CD4-positive, alpha-beta T cell treated with Interleukin-21 for 1 hour (primary cell): ENCODE measurements at places on chromosomes 4 and X.
A peak's percentile ranks its signal among the peaks of the same experiment; 100 is the strongest.

GRCh38 chrX:45980726-45981125 lies 564.5 kb downstream of the ZNF674 start:
- no peak for DNase-seq

DNA sequence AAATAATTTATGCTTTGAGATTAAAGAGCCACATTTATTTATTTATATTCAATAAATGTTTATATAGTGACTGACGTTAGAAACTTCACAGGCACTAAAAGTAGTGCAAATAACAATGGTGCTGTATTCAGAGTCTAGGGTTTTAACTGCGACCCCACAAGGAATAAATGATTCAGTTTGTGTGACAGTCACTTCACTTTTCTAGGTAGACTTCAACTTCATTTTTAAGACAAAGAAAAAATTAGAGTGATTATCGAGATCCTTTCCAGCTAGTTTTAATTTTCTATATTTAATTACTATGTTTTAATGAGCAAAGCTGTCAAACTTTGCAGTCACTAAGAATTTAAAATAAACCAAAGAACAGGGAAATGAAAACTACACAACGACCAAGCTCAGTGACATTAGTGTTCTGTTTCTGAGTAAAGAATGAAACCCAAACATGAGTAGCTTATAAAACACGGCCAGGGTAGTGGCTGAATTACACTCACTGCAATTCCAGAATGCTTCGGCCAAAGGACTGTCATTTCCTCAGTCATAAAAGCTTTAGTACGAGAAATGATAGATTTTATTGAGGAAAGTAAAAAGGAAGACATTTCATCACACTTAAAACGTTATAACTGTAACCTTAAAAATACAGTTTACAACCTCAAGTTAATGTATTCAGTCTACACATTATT lies 38.6 kb downstream of the ADGRA3 start:
- no peak for DNase-seq

- DNase-seq = peak; percentile 54
Measured at GRCh38 chrX:118497180-118497818, 1.7 kb downstream of the DOCK11 start.

- no peak for DNase-seq
Measured at GRCh38 chr4:34105311-34105710, 2139.0 kb downstream of the ARAP2 start.
